ENCODE measurements at places on chromosomes 4 and X.

GRCh38 chr4:61374447-61374891, 174.3 kb downstream of the ADGRL3 start:
- DNase-seq, result no peak

- DNase-seq, result no peak
Measured at GRCh38 chr4:110347805-110348204, 128.2 kb upstream of the ENPEP start.

GRCh38 chrX:68930542-68931317, 101.9 kb downstream of the EFNB1 start:
- no peak for DNase-seq

GRCh38 chrX:109656774-109657173, 31.8 kb upstream of the KCNE5 start:
- no peak for DNase-seq

DNA sequence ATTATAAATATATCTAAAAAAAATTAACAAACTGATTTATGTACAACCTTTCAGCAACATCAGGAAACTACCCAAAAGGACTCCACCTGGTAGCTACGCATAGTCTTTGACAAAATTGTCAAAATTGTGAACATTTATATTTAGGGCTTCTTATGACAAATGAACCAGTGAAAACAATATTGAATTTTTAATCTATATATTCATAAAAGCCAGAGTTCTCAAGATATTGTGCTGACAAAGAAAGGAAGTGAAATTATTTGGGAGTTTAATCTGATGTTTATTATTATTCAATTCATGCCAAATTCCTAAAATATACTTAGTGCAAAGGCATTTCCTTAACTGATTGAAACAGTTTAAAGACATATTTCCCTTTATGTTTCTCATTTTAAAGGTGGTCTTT, 5.3 kb upstream of the SULT1B1 start:
- no peak for DNase-seq

DNA sequence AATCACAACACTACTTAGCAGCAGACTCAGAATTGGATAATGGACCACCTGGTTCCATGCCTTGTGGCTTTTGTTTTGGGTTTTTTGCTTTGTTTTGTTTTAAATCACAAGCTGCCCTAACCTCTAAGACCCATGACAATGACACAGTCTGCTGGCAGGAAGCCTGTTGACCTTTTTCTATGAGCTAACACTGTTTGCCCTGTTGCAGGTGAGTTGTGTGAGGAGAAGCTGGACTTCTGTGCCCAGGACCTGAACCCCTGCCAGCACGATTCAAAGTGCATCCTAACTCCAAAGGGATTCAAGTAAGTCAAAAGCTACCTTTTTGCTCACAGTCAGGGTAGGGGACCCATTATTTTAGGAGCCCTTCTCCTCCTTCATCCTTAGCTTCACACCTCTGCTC, 110.8 kb upstream of the PACRGL start:
- no peak for DNase-seq

GRCh38 chr4:39812500-39812899, 114.6 kb downstream of the UBE2K start:
- DNase-seq, result no peak

GRCh38 chr4:98639523-98639922, 18.9 kb downstream of the TSPAN5 start:
- DNase-seq, result no peak

- DNase-seq, result no peak
Measured at GRCh38 chrX:105221374-105221773, 880 bp upstream of the TEX13A start.

- no peak for DNase-seq
Measured at GRCh38 chr4:128477540-128477939, 189.9 kb upstream of the PGRMC2 start.

GRCh38 chrX:10665681-10666080, 45.3 kb upstream of the MID1 start:
- no peak for DNase-seq

DNA sequence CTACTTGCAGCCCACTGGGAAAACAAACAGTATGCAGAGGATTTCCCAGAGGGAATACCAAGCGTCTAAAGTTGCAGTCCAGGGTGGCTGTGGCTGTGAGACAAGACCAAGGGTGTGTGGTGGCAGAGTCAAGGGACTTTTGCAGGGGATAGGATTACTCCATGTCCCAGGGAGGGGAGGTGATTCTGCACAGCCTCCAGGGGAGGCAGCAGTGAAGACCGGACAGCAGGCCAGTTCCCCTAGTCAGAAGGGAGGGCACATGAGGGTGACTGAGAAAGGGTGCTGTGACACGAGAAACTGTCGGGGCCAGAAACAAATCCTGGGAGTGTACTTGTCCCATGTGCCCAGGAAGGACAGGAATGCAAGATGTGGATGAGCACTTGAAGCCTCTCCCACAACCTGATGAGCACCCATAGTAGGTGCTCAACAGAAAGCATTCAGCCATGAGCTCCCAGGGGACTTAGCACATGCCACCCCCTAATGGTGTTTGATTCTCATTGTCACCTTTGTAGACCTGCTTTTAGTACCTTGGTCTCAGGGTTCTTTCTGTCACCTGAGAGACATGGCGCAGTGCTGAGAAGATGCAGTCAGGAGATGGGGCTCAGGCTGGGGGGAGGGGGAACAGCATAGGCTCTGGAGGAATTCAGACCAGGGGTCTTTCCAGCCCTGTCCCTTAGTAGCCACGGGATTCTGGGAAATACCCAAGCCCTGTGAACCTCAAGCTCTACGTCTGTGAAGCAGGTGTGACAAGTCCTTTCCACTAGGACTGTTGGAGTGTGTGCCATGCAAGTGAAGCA, 18.1 kb upstream of the HSFX3 start:
- no peak for DNase-seq

- DNase-seq, result no peak
Measured at GRCh38 chr4:6761649-6762615, 20.6 kb upstream of the KIAA0232 start.
